ENCODE measurements at places on chromosomes 2 and 18.

DNA sequence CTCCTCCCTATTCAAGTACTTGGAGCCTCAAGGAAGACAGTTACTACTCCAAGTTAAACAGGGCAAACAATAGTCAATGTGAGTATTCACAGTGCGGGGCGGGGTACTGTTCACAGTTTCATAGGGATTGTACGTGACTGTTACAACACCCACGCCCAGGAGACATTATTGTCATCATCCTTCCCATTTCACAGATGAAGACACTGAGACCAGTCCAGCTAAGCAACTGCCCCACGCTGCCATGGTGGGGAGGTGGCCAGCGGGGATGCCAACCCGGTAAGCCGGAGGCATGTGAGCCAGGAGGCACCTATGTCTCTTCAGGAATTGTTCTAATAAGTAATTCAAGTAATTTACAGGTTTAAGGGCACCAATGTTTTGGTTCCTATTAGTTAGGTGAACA is 982 bp downstream of the HJURP start:
- DNase-seq = no peak

GRCh38 chr2:21268197-21268877 is 144.6 kb downstream of the TDRD15 start:
- no peak for DNase-seq

- DNase-seq = no peak
Measured at GRCh38 chr2:178484245-178485041, 4.2 kb downstream of the PLEKHA3 start.

DNA sequence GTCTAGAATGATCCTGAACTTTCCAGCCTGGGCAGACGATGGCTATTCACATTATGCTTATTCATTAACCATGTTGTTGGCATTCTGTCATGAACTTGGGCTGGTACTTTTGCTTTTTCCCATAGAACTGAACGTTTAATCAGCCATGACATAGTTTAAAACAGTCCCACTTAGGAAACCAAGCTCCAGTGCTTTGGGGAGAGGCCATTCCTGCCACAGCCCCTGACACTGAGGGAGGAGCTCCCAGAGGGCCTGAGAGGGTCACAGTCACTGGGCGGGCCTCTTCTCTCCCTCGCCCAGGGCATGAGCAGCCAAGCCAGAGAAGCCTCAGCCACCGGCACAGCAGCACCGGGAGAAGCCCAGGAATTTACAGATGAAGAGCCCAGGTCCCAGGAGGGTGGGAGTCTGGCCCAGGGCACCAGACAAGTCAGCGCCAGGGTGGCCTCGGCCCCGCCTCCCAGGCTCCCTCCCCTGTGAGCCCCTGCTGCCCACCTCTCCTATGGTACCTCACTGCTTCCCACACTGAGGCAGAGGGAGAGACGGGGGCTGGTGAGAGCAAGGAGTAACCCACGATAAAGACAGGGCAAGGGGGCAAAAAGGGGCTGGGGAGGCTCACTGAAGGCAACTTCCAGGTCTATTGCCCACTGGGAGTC is 33.6 kb downstream of the MAL start:
- DNase-seq = no peak

GRCh38 chr2:102181376-102181775 is 5.4 kb upstream of the IL1RL2 start:
- DNase-seq = no peak

DNA sequence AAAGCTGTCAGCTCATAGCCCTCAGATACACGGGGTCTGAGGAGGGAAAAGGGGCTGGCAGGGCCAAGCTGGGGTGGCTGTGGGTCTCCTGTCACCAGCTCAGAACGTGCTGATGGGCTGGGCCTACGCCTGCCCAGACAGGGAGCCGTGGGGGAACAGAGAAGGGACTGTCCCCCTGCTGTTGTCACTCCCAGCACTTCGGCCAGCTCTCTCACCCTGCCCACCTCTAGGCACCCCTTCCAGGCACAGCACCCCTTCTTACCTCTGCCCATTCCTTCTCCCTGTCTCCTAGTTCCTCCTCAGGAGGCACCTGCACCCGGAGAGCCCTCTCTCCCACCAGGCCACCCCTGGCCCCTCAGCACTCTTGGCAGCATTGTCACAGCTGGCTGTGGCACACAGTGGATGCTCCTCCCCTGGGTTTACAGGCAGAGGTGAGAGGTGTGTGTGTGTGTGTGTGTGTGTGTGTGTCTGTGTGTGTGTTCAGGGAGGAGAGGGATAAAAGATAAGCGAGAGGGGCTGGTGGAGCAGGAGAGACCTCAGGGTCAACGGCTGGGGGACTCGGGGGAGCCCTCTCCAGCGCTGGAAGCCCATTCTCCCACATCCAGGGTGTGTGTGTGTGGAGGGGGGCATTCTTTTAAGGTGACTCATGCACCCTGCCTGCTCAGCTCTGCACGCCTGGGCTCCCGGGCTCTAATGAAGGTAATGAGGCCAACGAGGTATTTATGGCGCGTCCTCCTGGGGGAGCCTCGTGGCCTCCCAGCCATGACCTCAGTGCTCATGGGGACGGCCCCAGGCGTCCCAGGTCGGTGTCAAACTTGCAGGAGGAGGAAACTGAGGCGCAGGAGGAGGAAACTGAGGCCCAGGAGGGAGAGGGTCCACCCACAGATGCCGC is 66.1 kb upstream of the SMAD7 start:
- no peak for DNase-seq

- DNase-seq = no peak
Measured at GRCh38 chr2:112817082-112817689, 19.4 kb downstream of the IL1B start.

DNA sequence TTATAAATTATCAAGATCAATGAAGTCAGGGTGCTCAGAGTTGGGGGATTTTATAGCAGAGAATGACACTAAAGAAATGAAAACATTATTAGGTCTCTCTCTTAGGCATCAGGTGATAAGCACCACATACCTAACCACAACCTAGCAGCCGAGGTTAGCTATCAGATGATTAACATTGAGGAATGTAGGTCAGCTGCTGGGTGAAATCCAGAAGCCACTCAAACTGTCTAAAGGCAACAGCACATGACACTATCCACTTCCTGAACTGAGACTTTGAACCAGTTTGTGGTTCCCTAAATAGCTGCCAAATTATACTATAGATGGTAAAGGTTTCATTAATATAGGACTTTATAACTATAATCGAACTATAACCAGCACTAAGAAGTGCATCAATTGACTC is 4.7 kb downstream of the EPG5 start:
- DNase-seq = no peak

- no peak for DNase-seq
Measured at GRCh38 chr2:15176604-15177003, 384.5 kb downstream of the NBAS start.

DNA sequence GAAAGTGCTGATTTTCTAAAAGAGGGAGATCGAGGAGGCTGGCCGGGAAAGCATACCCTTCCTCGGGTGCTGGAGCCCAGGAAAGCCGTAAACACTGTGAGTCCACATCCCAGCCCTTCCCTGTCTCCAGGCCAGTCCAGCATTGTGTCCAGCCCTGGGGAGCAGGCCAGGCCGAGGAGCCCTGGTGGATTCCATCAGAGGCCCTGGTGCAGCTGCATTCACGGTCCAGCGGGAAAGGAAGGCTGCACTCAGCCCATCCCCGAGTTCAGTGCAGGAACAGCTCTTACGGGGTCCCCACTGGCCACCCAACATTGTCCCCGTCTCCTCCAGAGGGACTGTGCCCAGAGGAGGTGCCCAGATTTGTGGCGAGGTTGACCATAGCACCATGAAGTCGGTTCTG is 218.6 kb downstream of the KLHL29 start:
- DNase-seq = no peak

- DNase-seq = no peak
Measured at GRCh38 chr2:198518935-198519334, 714.5 kb downstream of the PLCL1 start.

DNA sequence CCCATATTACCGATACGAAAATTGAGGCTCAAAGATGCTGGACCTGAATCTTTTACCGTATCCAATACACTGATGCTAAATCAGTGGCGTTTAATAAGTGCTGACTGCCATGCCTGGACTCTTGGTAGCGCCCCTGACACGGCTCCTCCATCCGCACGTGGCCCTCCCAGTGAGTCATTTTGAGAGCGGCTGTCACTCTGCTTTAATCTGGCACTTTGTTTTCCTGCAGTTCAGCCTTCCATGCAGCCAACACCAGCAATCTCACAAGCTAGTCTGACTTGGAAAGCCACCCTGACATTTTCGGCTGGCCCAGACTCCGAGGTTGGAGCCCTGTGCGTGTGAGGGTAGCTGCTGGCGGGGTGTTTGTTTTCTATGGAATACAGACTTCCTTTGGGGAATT is 155.1 kb upstream of the LMAN1 start:
- peak; percentile 78 for DNase-seq

DNA sequence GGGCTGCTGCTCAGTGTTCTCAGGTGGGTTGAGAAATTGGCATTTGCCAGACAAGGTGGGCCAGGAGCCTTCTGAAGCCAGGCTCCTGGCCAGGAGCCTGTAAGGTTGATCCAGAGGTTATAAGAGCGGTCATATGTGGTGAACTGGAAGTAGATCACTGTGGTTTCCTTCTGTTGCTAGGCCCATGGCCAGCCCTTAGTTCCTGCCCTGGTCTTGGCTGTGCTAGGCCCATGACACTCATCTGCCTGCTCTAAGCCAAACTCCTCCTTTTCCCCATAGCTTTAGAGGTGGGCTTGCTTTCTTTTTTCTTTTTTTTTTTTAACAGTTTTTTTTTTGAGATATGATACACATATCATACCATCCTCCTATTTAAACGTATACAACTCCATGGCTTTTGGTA is 5.0 kb upstream of the MGAT5 start:
- DNase-seq = no peak

DNA sequence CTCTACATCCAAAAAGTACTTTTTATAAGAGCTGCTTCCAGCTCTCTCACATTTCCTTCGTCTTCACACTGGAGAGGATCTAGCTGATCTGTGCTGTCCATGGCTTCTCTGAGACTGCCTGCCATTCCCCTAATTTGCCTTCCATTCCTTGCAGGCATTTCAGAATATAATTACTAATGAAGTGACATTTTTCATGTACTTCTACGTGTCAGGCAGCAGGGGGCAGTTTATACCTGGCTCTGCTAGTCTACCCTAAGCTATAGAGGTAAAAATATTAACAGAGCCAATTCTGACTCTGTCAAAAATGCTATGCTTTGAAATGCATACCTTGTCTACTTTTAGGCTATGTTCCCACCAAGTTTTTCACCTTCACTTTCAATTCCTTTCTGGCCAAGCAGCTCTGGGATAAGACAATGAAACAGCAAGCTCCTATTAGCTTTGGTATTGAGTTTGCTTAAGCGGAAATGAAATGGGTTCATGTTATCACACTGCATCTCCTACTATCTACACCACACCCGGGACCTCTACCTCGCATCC is 81.9 kb downstream of the MEP1B start:
- DNase-seq = peak; percentile 10

GRCh38 chr2:236909802-236910201 is 175.9 kb upstream of the COPS8 start:
- DNase-seq = no peak

DNA sequence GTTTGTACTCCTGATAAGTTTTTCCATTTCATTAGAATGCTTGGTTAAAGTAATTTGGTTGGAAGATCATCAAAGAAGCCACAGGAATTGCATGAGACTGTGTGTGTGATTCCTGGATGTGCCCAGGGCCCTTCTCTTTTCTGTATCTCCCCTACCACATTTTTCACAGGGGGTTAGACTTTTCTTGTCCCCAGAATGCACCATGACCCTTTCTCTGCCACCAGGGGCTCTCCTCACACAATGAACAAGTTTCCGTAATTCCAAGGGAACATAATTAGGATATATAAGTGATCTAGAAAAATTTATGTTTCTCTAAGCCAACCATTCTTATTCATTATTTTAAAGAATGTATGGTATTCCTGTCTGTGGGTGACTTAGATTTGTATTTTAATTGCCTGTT is 291.8 kb downstream of the NEDD4L start:
- no peak for DNase-seq

DNA sequence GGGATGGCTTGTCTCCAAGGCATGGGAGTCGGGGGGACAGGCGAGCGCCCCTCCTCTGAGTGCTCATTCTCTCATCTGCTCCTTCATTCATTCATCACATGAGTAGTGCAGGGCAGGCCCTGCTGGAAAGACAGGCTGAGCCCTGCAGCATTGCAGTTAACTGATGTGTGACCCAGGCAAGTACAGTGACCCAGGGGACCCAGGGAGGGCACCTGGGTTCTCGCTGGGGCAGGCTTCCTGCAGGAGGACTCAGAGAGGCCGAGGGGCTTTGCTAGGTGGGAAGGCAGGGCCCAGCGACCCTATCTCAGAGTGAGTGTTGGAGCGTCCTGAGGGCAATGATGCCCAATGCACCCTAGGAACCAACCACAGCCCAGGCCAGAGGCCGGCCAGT is 30.6 kb downstream of the HJURP start:
- DNase-seq = no peak

DNA sequence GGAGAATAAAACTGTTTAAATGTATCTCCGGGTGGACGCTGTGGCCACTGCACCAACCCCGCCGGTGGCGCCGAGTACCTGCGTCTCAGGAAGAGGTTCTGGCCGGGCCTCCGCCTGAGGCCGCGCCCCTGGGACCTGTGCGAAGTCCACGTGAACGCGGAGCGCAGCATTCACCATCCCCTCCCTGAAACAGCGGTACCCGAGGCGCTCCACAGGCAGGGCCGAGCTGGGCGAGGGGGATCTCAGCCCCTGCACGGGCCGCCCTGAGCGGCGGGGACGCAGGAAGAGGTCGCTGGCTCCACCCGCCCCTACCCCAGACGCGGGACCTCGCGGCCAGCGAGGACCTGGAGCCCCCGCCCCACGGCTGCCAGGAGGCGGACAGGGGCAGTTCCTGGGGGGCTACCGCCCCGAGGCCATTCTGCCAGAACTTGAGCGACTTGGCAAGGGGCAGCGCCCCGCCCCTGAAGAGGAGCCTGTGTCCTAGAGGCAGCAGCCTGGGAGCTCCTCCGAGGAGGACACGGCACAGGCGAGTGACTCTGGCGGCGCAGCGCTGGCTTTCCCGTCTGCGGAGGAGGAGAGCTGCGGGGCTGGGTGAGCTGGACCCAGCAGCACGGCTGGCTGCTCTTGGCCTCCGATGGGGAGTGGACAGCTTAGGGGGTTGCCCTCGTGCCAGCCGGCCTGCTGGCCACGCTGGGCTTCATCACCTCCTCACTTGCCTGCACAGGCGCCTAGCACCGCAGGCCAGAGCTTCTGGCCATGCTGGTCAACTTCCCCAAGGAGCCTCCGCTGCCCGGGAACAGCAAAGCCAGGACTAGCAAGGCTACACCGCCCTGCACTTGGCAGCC is 9.7 kb upstream of the TEKT4 start:
- DNase-seq = no peak

GRCh38 chr2:221397187-221397586 is 174.9 kb downstream of the EPHA4 start:
- no peak for DNase-seq
